ENCODE measurements at places on chromosomes 7 and 10.
A peak's percentile ranks its signal among the peaks of the same experiment; 100 is the strongest.

DNA sequence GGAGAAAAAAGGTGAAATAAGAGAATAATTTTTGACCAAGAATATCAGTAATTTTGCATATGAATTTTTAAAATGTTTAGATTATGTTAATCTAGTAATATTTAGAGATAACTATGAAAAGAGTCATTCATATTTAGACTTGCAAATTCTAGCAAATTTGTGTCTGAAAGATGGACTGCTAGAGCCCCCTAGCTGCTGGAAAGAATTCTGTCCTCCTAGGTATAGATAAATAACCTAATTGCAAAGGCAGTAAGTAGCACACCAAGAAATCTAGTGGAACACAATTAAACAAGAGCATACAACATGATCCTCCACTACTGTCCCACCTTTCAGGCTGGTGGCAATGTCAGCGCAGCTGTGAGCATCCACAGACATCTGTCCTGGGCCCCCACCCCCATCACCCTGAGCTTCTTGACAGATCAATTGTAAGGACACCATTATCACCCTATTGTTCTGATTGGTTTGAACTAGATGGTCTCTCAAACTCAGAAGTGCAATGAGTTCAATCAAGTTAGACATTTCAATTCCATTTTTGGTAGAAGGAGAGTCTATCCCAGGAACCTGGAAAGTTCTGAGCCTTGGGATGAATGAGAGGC lies 15.0 kb upstream of the GFRA1 start:
- DNase-seq, result no peak

DNA sequence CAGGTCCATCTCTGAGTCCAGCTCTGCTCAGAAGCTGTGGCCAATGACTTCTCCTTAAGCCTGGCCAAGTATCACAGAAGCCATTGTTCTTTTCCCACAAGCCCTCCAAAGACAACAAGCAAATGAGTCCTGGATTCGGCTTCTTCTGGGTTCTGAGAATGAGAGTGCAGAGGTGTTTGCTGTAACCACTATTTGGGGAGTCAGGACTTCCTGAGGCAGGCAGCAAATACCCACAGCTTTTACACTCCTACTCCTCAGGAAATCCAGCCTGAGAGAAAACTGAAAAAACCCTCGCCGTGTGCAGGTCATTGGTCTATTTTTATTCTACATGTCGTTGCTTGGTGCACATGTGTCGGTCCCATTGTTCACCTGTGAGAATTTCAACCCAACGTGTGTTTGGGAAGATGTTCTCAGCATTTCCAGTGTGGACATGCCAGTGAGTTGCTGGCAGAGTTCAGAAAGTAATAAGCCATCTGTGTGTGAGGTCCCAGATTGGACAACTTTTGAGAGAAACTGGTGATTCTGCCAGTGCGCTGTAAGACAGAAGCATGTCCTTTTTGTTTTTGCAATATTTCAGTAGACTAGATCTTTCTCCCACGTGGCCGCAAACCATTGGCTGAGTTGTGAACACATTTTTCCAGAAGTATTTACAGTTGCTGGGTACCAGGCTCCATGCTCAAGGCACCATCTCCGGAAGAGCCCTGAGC lies 121.6 kb upstream of the LYZL2 start:
- no peak for DNase-seq

- no peak for DNase-seq
Measured at GRCh38 chr7:150401861-150402631, 22.9 kb downstream of the ZNF775 start.

DNA sequence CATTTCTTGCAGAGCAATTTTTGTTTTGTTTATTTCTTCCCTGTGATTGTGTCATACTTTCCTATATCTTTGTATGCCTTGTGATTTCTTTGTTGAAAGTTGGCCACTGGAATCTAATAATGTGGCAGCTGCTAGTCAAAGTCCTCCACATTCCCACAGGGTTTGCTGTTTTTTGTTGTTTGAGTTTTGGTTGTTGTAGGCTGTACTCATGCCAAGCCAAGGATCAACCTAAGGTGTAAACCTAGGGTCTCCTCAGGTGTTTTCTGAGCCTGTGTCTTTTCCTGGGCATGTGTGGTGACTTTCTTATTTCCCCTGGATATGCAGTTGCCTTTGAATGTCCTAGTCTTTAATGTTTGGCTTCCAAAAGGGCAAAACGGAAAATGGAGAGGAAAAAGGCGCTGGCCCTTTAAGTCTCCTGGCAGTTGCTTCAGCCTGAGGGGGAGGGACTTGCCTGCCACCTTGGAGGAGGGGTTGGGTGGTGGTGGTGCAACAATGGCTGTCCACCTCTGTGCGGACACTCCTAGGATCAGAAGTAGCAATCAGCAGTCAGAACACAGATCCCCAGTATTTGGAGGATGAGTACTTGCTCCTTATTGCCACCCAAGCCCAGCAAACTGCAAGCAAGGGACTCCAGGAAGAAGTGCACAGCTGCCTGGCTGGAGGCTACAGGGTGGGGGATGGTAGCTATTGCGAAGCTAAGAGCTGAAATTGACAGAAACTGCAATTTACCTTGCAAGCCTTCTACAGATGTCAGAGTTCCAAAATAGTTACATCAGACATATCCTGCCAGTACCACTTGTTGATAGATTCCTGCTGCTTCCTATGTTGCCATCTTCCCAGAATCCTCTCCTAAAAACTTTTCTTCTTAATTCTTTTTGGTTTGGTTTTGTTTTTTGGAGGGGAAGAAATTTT lies 5.6 kb upstream of the ZNF518A start:
- DNase-seq, result no peak

DNA sequence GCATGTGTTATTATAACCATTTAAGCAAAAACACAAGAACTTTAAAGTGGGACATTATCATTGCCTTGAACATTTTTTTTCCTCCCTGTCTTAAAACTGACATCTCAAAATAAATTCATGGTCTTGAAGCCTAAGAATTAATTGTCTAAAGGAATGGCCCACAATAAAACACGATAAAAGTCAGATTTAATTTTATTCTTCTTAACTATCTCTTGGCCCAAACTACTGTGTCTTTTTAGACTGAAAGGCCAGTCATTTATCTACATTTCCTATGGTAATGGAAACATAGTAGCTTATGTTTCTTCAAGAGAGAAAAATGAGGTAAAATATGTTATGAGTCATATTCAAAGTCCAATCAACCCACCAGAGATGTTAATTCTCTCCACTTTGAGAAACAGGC lies 24.4 kb upstream of the ETV1 start:
- no peak for DNase-seq

GRCh38 chr10:96279191-96279641 lies 7.8 kb upstream of the BLNK start:
- DNase-seq, result no peak

GRCh38 chr7:107501593-107501992 lies 31.7 kb downstream of the GPR22 start:
- no peak for DNase-seq

- peak; percentile 32 for DNase-seq
Measured at GRCh38 chr7:157612664-157613561, 276.1 kb downstream of the DNAJB6 start.

- no peak for DNase-seq
Measured at GRCh38 chr10:35959252-35959651, 317.2 kb upstream of the FZD8 start.

- DNase-seq, result no peak
Measured at GRCh38 chr7:91942312-91942711, 1.6 kb downstream of the AKAP9 start.

- no peak for DNase-seq
Measured at GRCh38 chr10:13311177-13311575, 11.3 kb upstream of the PHYH start.

GRCh38 chr7:98250789-98251188 lies 1.2 kb downstream of the TECPR1 start:
- DNase-seq, result no peak

GRCh38 chr10:35486297-35486990 lies 118.7 kb upstream of the GJD4 start:
- no peak for DNase-seq

GRCh38 chr7:117592011-117592635 lies 112.3 kb downstream of the CFTR start:
- no peak for DNase-seq

DNA sequence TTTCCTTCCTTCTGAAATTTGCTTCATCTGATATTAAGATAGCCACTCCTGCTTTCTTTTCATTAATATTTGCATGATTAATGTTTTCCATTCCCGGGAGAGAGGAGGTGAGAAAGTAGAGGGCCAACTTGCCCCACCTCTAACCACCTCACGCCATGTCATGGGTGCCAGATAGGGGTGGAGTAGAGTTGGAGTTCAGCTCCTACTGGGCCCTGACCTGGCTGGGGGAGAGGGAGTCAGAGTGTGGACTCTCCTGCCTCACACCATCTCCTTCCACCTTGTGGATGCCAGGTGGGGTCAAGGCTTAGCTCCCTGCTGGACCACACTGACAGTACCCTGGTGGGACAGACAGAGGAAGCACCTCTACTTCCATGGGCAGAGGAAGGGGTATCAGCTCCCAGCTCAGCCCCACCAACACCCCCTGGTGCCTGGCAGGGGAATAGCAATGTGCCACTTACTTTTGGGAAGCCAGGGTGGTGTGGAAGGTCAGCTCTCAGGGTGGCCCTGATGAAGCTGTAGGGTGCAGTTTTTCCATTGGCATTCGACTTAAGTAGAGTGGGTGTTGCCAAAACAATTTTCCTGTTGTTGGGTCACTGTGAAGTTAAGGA lies 28.0 kb downstream of the CHST12 start:
- peak; percentile 20 for DNase-seq

DNA sequence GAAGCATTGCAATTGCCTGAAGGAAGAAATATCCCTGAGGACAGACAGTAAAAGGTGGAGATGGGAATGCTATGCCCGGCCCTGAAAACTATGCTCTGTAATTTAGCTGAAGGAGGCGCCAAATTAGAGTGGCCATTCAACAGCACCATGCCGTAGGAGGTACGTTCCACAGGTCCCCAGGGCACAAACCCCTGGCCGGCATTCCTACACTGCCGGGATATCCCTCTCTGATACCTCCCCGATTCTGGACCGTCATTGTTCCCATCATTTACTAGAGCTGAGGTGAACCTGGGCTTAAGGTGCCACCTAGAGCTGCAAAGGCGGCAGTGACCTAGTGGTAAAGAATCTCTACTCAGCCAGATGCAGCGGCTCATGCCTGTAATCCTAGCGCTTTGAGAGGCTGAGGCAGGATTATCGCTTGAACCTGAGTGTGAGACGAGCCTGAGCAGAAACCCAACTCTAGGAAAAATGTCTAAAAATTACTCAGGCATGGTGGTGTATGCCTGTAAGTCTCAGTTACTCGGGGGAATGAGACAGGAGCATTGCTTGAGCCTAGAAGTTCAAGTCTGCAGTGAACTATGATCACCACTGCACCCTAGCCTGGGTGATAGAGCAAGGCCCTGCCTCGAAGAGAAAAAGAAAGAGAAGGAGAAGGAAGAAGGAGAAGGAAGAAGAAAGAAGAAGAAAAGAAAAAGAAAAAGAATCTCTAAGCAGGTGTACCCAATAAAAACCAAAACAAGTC lies 53.0 kb upstream of the TNKS2 start:
- no peak for DNase-seq

- DNase-seq, result no peak
Measured at GRCh38 chr10:71727738-71728737, 8.5 kb upstream of the C10orf105 start.

DNA sequence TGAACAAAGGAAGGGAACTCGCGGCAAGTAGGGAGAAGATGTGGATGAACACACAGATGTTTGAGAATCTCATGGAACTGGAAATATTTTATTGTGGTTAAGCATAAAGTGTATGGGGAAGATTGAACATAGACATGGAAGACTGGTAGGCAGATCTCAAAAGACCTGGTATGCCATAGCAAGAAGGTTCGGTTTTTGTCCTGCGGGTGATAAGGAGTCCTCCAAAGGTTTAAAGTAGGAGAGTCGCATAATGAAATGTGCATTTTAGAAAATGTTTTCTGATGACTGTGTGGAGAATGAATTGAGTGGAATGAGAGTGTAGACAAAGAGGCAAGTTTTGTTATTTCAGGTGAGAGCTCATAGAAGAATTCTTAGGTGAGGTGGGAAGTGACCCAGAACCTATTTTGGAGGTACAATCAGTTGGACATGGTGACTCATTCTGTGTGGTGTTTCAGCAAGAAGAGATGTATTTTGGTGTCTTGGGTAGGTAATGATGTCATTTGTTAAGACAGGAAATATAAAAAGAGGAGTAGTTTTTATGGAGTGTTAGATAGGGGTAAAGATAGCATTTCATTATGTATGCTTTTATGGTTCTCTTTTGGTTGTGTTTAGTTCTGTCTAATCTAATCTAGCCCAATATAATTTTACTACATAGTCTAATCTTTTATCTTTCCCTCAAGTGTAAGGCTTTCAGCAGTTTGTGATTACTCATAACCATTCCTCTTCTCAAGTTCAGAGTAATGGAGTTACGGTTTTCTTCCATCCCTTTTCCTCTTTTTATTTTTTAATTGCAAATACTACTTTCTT lies 239.2 kb downstream of the EXOC4 start:
- no peak for DNase-seq

- no peak for DNase-seq
Measured at GRCh38 chr7:151247611-151248345, 716 bp downstream of the SMARCD3 start.

- no peak for DNase-seq
Measured at GRCh38 chr7:17020250-17020649, 138.5 kb upstream of the AGR3 start.

- no peak for DNase-seq
Measured at GRCh38 chr7:122018032-122018431, 126.0 kb downstream of the AASS start.

DNA sequence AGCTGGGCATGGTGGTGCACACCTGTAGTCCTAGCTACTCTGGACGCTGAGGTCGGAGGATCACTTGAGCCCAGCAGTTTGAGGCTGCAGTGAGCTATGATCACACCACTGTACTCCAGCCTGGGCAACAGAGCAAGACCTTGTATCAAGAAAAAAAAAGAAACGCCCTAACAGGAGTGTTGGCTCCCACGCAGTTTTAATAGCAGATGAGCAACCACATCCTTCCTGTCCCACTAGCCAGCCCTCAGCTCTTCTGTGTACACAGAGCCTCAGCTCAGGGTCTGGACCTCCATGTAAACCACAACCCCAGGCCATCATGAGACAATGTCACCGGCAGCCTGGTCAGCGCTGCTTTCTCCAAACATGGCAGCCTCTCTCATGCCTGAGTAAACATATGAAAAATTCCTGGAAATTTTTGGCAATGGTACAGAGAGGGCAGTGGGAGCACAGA lies 108.2 kb downstream of the PIP4K2A start:
- no peak for DNase-seq

DNA sequence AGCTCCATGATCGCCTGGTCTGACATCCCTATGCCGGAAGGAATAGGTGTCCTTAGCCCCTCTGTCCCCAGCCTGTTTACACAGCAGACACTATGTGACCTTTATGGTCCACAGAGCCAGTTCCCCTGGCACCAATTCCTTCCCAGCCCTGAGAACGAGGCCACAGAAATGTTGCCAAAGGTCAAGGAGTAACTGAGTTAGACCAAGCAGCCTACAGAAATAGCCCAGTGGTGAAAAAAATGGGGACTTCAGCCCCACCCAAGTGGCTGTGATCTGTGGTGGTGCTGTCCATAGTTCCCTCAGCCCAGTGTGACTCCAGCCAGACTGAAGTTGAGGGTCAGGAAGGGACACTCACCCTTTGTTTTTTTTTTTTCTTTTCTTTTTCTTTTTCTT lies 2.5 kb downstream of the PGAM2 start:
- no peak for DNase-seq

- DNase-seq, result no peak
Measured at GRCh38 chr10:87589645-87590051, 70.0 kb upstream of the PAPSS2 start.

GRCh38 chr10:104809288-104810090 lies 168.4 kb downstream of the SORCS3 start:
- no peak for DNase-seq

GRCh38 chr10:44245601-44245938 lies 139.3 kb downstream of the CXCL12 start:
- no peak for DNase-seq

All from stimulated activated CD4-positive, alpha-beta T cell treated with anti-CD3 and anti-CD28 coated beads, Interleukin-1b, Interleukin-23, amount 100 ng/mL, for 1 hour (primary cell).